ENCODE measurements at places on chromosomes 1 and 21. TPM values are rescaled to one million over a fixed set of nuclear protein-coding genes. Genes with fewer than 3 reads are reported as not detected.

OLFML2B gene
- total RNA-seq = 1.7 TPM

TTC22 gene
- 0.24 TPM for total RNA-seq

RNU1-3 gene
- not detected for total RNA-seq

GRCh38 chr1:36321119-36321951, 2.1 kb downstream of the EVA1B start:
- H3K27me3 ChIP-seq = no peaks in the 10 kb centered on the region
- H3K4me1 ChIP-seq = no peaks in the 10 kb centered on the region
- H3K27ac ChIP-seq = peak overlapping the region; percentile 74
- H3K4me3 ChIP-seq = peak overlapping the region; percentile 64

- no peak overlapping the region for H3K4me3 ChIP-seq
- H3K27ac ChIP-seq = no peak overlapping the region
- H3K27me3 ChIP-seq = peaks cover 30% of the 10 kb centered on the region
- no peak for DNase-seq
- no peaks in the 10 kb centered on the region for H3K4me1 ChIP-seq
- no peaks in the 10 kb centered on the region for H3K36me3 ChIP-seq
Measured at GRCh38 chr1:11502516-11502915, 23.6 kb downstream of the DISP3 start.

VPS26C gene
- total RNA-seq = 70.7 TPM

- no peak overlapping the region for H3K27ac ChIP-seq
- no peaks in the 10 kb centered on the region for H3K4me1 ChIP-seq
- DNase-seq = no peak
- H3K4me3 ChIP-seq = no peak overlapping the region
- no peaks in the 10 kb centered on the region for H3K27me3 ChIP-seq
- H3K36me3 ChIP-seq = no peaks in the 10 kb centered on the region
Measured at GRCh38 chr1:165327538-165327937, 29.0 kb downstream of the LMX1A start.

AK5 gene
- total RNA-seq = 0.07 TPM

PRAMEF9 gene
- total RNA-seq = not detected

GRCh38 chr1:89780721-89781120, 40.1 kb upstream of the LRRC8D start:
- H3K36me3 ChIP-seq = no peaks in the 10 kb centered on the region
- H3K4me3 ChIP-seq = no peak overlapping the region
- H3K4me1 ChIP-seq = no peaks in the 10 kb centered on the region
- DNase-seq = no peak

TRPM2 gene
- total RNA-seq = 0.46 TPM

AMY1C gene
- total RNA-seq = not detected

SLC30A10 gene
- not detected for total RNA-seq

DNA sequence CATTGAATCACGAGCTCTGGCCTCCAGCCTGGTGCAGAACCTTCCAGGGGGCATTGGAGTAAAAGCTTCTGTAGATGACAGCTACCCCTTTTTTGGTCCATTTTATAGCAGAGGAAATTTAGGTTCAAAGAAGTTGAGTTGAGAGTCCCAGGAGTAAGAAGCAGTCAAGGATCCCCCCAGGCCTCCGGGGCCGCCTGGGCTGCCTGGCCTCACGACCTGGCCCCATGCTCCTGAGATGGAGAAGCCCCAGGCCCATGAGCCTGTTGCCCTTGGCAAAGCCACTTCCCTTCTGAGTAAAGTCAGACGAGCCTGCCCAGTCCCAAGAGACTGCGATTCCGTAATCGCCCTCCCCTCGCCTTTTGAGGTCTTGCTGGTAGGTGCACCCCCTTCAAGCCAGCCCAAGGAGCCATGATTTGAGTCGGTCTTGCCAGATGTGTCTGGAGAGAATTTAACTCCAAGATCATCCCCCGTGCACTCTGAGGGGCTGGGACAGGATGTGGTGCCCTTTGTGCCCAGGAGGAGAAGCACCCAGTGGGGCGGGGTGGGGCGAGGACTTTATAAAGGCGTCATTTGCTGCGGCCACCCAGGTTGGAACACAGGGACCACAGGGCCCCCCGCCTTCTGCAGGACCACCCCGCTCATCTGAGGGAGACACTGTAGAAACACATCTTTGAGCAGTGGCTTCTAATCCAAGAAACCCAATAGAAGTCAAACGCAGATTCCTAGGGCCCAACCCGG, 30.1 kb downstream of the PDE9A start:
- H3K4me3 ChIP-seq = no peak overlapping the region
- no peaks in the 10 kb centered on the region for H3K36me3 ChIP-seq
- H3K27ac ChIP-seq = no peak overlapping the region
- peaks cover 11% of the 10 kb centered on the region for H3K27me3 ChIP-seq

HIPK1 gene
- 54.4 TPM for total RNA-seq

- no peak for DNase-seq
- H3K4me1 ChIP-seq = peaks cover 9% of the 10 kb centered on the region
- H3K27ac ChIP-seq = no peak overlapping the region
- H3K36me3 ChIP-seq = no peaks in the 10 kb centered on the region
- no peaks in the 10 kb centered on the region for H3K27me3 ChIP-seq
Measured at GRCh38 chr1:218298398-218298797, 13.3 kb downstream of the RRP15 start.

DEPDC1 gene
- not detected for total RNA-seq

TXLNA gene
- total RNA-seq = 21.0 TPM

DNA sequence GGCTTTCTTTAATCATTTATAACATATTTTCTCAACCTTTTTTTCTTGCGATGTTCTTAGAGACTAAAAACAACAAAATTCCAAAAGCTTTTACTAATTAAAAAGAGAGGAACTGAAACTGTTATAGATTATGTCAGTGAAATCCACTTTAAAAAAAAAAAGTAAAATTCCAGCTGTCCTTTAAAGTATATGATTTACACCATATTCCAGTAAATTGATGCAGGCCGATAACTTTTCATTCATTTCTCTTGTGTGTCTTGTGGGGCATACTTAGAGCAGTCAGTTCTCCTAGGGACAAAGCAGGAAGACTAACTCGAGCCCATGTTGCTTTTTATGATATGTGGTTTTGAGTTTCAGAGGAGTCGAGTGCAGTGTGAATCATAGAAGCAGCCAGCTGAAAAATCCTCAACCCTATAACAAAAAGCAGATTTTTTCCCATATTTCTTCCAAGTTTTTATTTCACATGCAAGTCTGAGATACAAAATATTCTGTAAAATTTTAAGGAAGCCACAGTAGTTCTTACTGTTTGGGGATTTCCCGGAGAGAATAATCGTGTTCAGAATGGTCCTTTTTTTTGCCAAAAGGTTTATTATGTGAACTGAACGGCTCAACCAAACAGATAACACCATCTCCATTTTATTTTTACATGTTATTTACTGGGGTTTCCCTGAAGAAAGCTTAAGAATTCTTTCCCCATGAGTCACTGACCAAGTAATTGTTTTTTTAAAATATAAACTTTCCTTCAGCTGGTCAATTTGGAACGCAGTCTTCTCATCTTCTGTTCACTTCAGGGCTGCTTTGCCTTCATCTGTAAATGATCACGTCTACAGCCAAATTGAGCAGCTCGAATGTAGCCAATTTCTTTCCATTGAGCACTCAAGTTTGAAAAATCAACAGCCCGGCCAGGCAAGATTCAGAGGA, 77.0 kb upstream of the C1orf105 start:
- H3K4me1 ChIP-seq = peaks cover 11% of the 10 kb centered on the region
- DNase-seq = no peak
- H3K36me3 ChIP-seq = no peaks in the 10 kb centered on the region
- no peak overlapping the region for H3K4me3 ChIP-seq

PLA2G2C gene
- not detected for total RNA-seq

DCST1 gene
- not detected for total RNA-seq

DNA sequence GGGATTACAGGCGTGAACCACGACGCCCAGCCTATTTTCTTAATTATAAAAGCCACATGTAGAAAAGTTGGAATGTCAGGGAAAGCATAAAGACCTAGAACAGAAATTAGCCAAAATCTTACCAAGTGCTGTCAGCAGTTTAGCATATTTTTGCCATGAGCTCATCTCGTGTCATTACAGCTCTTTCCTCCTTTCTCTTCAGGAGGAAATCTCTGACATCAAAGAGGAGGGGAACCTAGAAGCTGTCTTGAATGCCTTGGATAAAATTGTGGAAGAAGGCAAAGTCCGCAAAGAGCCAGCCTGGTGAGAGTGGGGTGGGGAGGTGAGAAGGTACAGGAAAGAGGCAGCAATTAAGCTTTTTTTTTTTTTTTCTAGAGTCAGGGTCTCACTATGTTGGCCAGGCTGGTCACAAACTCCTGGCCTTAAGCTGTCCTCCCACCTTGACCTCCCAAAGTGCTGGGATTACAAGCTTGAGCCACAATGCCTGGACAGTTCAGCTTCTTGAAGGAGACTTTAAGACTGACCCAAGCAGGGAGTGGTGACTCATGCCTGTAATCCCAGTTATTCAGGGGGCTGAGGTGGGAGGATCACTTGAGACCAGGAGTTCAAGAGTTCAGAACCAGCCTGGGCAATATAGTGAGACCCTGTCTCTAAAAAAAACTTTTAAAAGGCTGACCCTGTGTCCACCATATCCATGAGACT, 8.4 kb upstream of the BGLAP start:
- H3K36me3 ChIP-seq = peaks cover 49% of the 10 kb centered on the region
- H3K27ac ChIP-seq = no peak overlapping the region
- no peak for DNase-seq
- H3K4me1 ChIP-seq = no peaks in the 10 kb centered on the region
- no peaks in the 10 kb centered on the region for H3K27me3 ChIP-seq

- no peak for DNase-seq
- H3K4me3 ChIP-seq = no peak overlapping the region
- H3K27ac ChIP-seq = no peak overlapping the region
- H3K27me3 ChIP-seq = no peaks in the 10 kb centered on the region
Measured at GRCh38 chr1:206734499-206735142, 36.0 kb upstream of the IL19 start.

DNA sequence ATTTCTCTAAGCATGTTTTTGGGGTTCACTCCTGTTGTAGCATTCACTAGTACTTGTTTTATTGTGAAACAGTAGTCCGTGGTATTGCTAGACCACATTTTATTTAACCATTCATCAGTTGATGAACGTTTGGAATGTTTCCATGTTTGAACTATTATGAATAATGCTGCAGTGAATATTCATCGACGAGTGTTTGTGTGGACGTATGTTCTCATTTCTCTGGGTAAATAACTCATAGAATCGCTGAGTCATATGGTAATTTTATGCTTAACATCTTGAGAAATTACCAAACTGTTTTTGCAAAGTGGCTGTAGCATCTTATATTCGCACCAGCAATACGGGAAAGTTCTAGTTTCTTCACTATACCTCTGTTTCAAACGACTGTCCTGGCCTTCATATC, 28.0 kb upstream of the KAZN start:
- DNase-seq = no peak
- H3K36me3 ChIP-seq = no peaks in the 10 kb centered on the region
- no peak overlapping the region for H3K27ac ChIP-seq
- no peaks in the 10 kb centered on the region for H3K4me1 ChIP-seq
- no peak overlapping the region for H3K4me3 ChIP-seq

GRCh38 chr1:4071653-4072052, 171.6 kb upstream of the C1orf174 start:
- peaks cover 13% of the 10 kb centered on the region for H3K27me3 ChIP-seq
- DNase-seq = no peak
- no peaks in the 10 kb centered on the region for H3K36me3 ChIP-seq
- no peak overlapping the region for H3K4me3 ChIP-seq
- H3K27ac ChIP-seq = no peak overlapping the region

DNA sequence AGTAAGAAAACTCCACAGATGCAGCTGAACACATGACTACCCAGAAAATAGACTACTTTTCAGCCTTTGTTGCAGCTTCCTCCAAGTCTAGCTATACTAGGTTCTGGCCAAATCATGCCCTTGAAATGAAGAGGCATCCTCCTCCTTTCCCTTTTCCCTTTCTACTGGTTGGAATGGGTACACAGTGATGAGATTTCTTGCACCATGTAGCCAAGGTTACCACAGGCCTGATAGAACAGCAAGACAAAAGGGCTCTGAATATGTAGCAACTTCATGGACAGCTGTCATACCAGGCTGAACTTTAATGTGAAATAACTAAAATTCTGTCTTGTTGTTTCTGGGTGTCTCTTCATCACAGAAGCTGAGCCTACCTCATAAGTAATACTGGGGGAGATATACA, 146.5 kb downstream of the PDE4B start:
- H3K4me1 ChIP-seq = no peaks in the 10 kb centered on the region
- no peak overlapping the region for H3K27ac ChIP-seq
- no peaks in the 10 kb centered on the region for H3K36me3 ChIP-seq
- no peak for DNase-seq

GRCh38 chr1:157369808-157370521, 182.3 kb downstream of the FCRL5 start:
- no peaks in the 10 kb centered on the region for H3K4me1 ChIP-seq
- no peak overlapping the region for H3K4me3 ChIP-seq
- H3K27me3 ChIP-seq = no peaks in the 10 kb centered on the region
- H3K27ac ChIP-seq = no peak overlapping the region

NBPF4 gene
- total RNA-seq = not detected

DNA sequence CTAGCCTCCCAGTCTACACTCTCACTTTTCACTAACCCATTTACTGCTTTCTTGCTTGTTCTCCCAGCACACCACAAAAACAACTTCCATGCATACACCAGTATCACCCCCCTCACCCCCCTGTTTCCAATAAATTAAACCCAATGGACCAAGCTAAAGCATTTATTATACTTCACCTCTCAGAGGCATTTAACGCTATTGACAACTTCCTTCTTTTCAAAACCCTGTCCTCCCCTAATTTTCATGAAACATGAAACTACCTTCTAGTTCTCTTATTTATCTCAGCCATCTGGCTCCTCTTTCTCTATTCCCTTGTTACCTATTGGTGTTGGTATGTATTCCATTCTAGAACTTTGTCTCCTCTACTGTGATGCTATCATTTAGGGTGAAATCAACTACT, 32.3 kb downstream of the PTPRC start:
- no peak for DNase-seq
- no peaks in the 10 kb centered on the region for H3K27me3 ChIP-seq
- H3K4me1 ChIP-seq = no peaks in the 10 kb centered on the region
- no peaks in the 10 kb centered on the region for H3K36me3 ChIP-seq
- no peak overlapping the region for H3K4me3 ChIP-seq
- H3K27ac ChIP-seq = no peak overlapping the region

GRCh38 chr1:78340006-78340405, 150.8 kb upstream of the PTGFR start:
- no peak overlapping the region for H3K4me3 ChIP-seq
- H3K27ac ChIP-seq = no peak overlapping the region
- no peaks in the 10 kb centered on the region for H3K36me3 ChIP-seq
- no peaks in the 10 kb centered on the region for H3K27me3 ChIP-seq
- no peak for DNase-seq

DNA sequence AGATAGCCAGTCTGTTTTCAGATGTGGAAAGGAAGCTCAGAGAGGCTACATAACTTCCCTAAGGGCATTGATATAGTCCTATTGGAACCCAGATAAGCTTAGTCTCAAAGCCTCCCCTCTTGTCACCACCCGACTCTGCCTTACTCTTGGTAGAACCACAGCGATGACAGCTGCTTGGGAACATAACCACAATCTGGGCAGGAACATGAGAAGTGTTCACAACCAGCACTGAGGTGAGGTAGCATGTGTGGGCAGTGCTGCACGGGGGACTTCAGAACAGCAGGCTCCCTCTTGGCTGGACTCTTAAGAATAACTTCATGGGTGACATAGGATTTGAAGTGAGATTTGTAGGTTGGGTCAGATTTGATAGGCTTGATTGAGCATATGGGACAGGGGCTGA, 9.3 kb upstream of the S100A10 start:
- no peaks in the 10 kb centered on the region for H3K36me3 ChIP-seq
- no peaks in the 10 kb centered on the region for H3K4me1 ChIP-seq
- no peak overlapping the region for H3K4me3 ChIP-seq
- DNase-seq = no peak
- no peaks in the 10 kb centered on the region for H3K27me3 ChIP-seq

L1TD1 gene
- total RNA-seq = not detected

MPL gene
- total RNA-seq = not detected

FABP3 gene
- total RNA-seq = 1,256 TPM
